ENCODE measurements at places on chromosomes 7 and 10.

- no peak for DNase-seq
Observed at GRCh38 chr7:145951566-145951965, 165.0 kb upstream of the CNTNAP2 start.

GRCh38 chr10:110361800-110362456, 57.2 kb upstream of the SMNDC1 start:
- no peak for DNase-seq

DNA sequence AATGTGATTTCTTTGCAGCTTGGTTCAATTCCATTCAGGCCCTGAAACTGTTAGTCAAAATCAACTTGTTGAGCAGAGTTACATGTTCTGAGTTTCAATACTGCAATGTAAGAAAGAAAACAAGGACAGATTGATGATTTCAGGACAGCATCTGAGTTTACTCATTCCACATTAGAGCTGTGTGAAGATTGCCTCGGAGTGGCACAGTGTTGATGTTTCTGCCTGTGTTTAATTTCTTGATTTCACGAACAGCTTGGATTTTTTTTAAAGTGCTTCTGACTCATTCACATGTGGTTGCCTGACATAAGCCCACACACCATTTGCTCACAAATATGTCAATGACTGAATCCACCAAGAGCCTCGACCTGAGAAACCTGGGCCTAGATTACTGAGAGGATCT, 101.2 kb upstream of the PARD3 start:
- DNase-seq, result no peak

DNA sequence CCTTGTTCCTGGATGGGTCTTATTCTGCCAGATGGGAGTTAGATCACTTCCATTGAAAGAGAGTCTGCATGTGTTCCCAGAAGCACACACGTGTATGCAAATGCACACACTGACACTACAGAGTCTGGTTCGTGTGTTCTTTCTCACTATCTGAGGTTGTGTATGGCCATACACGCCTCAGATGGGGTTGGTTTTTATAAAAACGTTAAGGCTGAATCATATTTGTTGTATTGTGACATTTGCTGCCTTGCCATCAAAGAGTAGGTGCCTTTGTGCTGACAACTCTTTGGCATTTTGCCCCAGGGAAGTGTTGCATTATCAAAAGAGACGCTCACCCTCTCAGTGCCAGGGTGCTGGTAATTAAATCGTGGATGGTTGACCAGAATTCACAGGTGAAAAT, 37.7 kb upstream of the HDAC9 start:
- DNase-seq, result no peak

GRCh38 chr7:77837966-77838365, 39.4 kb downstream of the PHTF2 start:
- DNase-seq, result no peak

DNA sequence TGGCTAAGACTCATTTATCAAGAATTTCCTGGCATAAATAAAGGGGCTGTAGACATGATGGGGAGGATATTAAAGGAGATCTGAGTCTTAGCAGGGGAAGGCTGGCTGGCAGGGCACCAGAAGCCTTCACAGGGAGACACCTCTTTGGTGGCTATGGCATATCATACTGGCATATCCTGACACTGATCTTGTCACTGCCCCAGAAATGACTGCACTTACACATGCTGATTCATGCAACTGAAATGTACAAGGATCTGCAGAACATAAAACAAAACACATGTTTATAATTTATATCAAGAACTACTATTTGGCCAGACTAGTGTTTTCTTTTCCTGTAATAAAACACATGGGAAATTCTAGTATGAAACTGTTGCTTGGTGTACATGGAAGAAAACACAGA, 5.5 kb upstream of the LIPN start:
- DNase-seq, result no peak

- no peak for DNase-seq
Observed at GRCh38 chr7:11570922-11571550, 261.0 kb downstream of the THSD7A start.

DNA sequence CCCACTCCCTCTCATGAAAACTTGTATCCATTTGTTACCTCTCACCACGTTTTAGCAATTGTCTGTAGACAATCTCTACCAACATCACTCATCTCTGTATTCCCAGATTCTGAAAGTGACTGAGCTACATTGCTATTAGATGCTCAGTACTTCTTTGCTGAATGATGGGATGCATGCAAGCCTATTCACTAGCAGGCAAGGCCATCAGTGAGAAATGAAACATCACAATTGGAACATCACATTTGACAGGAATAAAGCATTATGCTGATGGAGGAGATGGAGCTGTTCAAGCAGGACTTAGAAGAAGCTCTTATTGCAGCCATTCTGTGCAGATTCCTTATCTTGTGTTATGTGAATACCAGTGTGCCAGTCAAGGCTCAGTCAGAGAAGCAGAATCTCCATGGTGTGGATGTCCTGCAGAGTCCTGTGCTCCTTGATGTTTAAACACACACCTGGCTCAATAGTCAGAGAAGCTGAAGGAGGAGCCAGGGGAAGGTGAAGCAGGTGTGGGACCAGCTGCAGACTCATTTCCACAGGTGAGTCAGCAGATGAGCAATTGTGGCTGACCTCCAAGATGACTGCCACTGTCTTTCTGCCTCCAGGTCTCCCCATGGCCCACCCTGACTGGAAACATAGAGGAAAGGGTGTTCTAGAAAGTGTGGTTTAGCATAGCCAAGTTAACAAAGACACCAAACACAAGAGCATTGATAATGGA, 965.5 kb downstream of the GRID1 start:
- no peak for DNase-seq

- peak; percentile 21 for DNase-seq
Observed at GRCh38 chr10:329361-330099, 194.3 kb downstream of the ZMYND11 start.

DNA sequence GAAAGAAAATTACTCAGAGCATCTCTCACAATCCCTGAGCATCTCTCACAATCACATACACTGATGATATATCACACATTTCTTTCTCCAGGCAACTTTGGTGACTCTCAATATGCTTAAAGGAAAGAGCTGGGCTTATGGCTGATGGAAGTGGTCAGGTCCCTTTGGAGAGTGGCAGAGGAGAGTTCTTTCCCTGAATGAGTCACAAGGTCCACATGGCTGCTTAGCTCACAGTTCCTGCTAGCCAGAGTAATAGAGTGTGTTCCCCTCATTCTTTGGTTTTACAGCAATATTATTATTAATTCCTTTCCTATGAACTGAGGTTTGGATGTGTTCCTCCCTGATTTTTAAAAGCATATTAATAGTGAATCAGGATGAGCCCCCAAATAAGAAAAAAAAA, 287.4 kb downstream of the C7orf25 start:
- DNase-seq, result no peak

GRCh38 chr7:16779051-16779450, 25.5 kb downstream of the TSPAN13 start:
- DNase-seq, result no peak

- DNase-seq, result no peak
Observed at GRCh38 chr10:60283397-60283796, 106.3 kb downstream of the ANK3 start.

DNA sequence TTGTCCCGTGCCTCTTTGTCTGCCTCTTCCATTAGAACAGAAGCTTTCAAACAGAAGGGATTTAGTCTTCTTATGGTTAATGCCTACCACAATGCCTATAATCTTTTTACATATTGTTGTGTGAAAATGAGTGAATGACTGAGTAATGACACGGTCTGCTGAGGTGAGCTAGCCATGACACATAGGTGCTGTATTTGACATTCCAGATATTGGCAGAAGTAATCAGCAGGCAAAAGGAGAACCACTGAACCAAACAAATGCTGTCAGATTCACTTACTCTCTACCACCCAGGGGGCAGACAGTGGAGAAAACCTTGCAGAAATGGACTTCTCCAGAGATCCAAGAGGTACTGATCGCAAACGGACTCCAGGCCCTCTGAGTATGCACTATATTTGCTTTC, 377.2 kb upstream of the VWC2 start:
- no peak for DNase-seq

- no peak for DNase-seq
Observed at GRCh38 chr10:72310636-72311035, 36.9 kb downstream of the DDIT4 start.

- DNase-seq, result no peak
Observed at GRCh38 chr7:7505915-7506314, 29.8 kb downstream of the COL28A1 start.

DNA sequence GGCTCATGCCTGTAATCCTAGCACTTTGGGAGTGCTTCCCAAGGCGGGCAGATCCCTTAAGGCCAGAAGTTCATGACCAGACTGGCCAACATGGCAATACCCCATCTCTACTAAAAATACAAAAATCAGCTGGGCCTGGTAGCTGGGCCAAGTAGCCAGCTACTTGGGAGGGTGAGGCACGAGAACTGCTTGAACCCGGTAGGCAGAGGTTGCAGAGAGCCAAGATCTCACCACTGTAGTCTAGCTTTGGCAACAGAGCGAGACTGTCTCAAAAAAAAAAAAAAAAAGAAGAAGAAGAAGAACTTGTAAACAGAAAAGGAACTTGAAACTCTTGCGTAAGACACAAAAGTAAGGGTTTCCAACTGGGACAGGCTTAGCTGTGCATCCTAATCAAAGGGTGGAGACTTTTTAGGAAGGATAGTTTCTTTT, 5.6 kb upstream of the IFIT2 start:
- DNase-seq, result no peak

GRCh38 chr7:94368371-94368791, 26.3 kb upstream of the COL1A2 start:
- DNase-seq, result no peak

- no peak for DNase-seq
Observed at GRCh38 chr7:46653848-46654247, 732.8 kb upstream of the IGFBP3 start.

- DNase-seq, result no peak
Observed at GRCh38 chr10:30963992-30964930, 67.4 kb downstream of the ZNF438 start.

DNA sequence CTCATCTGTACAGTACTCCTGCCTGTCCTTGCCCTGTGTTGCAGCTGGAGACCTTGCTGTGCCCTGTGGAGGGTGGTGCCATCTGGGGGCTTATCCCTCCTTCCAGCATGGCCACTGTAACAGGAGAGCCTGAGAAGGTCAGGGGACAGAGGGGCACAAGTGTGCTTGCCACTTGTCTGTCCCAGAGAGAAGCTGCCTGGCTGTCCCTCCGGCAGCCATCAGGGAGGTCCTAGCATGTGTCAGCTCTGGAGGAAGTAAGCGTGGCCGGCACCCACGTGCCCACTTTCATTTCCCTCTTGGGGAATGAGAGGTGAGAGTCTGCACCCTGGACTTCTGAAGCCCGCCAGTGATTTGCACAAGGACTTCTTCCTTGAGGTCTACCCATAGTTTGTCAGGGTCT, 97.0 kb upstream of the PPIF start:
- peak; percentile 29 for DNase-seq

- DNase-seq, result no peak
Observed at GRCh38 chr10:63430091-63430998, 35.4 kb downstream of the JMJD1C start.

GRCh38 chr7:131625817-131626372, 69.5 kb upstream of the PODXL start:
- DNase-seq, result no peak

DNA sequence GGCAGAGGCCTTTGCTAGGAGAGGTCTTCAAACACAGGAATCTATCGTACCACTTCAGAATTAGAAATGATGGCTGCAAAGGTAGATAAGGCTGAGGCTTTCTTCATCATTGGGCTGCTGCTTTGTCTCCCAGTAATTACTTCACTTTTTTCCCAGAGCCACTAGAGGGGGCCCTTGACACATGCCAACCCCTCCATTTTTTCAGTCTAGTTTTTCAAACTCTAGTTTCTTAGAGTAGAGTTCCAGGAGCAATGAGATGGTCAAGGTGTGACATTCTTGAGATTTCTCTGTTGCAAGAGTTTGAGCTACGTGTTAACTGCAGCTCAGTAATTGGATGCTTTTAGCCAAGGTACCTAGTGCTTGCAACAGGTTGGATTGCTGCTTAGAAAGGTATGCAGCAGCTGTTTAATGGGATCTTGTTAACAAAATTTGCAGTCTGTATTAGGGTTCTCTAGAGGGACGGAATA, 33.8 kb upstream of the RBM20 start:
- peak; percentile 69 for DNase-seq

GRCh38 chr10:89238956-89239644, 12.5 kb downstream of the LIPA start:
- DNase-seq, result no peak

DNA sequence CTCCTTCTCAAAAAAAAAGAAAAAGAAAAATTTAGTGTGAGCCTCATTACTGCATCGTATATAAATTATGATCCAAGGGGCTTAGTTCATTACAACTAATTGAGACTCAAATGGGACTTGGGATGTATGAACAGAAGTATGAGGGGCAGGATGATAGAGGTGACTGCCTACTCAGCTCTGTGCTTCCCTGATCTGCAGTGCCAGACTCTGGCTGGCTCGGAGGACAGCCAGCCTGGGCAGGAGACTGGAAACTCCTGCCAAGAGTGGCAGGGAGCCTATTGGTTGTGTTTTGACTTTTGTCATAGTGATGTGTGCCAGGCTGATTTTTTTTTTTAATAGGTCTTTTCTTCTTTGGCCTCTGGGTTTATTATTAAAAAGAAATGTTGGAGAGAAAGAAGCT, 73.8 kb upstream of the GTF2IRD1 start:
- DNase-seq, result no peak

GRCh38 chr7:27300421-27300820, 57.8 kb downstream of the EVX1 start:
- no peak for DNase-seq

DNA sequence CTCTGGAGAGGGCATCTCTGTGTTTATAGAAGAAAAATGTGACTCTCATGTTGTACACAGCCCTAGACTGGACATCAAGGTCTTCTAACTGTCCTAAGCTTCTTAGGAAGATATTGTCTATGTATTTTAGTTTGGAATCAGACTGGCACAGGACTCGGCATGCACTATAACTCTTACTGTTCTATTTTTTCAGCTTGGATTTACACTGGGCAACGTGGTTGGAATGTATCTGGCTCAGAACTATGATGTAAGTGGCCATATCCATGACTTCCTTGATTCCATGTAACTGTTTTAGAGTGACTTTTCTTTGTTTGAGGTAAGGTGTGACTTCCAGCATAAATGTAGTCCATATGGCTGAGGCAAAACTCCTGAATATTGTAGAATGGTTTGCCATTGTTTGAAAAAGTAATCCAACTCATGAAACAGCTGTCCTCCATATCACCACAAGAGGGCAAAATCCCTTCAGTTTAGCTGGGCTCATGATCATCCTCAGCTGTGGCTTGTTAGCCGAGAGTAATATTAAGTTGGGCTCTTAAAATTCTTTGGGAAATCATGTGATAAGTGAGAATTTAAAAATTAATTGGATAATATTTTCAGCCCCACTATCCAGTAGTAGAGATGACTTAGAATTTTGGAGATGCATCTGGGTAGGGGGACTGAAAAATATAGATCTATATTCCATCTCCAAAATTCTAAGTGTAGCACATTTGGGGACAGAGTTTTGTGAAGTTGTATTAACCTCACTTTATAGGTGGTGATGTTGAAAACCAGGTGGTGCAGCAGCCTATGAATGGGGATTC, 10.4 kb downstream of the STMP1 start:
- DNase-seq, result peak; percentile 47

- DNase-seq, result no peak
Observed at GRCh38 chr7:41207141-41207540, 495.7 kb downstream of the INHBA start.

- DNase-seq, result no peak
Observed at GRCh38 chr7:117087639-117088396, 134.5 kb downstream of the ST7 start.

- DNase-seq, result no peak
Observed at GRCh38 chr10:33154590-33154989, 179.9 kb downstream of the NRP1 start.
